ENCODE measurements at places on chromosomes 3 and 15.
A peak's percentile ranks its signal among the peaks of the same experiment; 100 is the strongest.

GRCh38 chr15:101490408-101490891, 943 bp upstream of the PCSK6 start:
- DNase-seq, result no peak

- DNase-seq, result no peak
Observed at GRCh38 chr3:121752261-121752660, 2.7 kb upstream of the GOLGB1 start.

DNA sequence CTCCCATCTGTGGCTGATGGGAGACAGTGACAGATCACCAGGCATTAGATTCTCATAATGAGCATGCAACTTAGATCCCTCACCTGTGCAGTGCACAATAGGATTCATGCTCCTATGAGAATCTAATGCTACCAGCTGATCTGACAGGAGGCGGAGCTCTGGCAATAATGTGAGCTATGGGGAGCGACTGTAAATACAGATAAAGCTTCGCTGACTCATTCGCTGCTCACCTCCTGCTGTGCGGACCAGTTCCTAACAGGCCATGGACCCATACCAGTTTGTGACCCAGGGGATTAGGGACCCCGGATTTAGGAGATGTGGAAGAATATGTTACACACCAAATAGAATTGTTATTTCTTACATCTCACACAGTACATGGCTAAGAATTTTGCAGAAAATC, 6.7 kb downstream of the ARGFX start:
- no peak for DNase-seq

DNA sequence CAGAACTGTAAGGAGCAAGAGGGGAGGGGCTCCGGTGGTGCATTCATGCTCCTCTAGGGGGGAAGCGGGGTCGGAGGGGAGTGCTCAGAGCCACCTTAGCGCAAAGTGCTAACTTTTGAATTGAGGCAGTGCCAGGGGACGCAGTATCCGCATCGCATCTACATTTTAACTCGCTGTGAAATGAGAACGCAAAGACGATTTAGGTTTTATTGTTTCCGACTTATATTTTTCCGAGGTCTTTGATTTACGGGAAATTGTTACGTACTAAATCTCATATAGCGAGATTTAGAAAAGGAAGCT, 212 bp downstream of the TCAIM start:
- no peak for DNase-seq

DNA sequence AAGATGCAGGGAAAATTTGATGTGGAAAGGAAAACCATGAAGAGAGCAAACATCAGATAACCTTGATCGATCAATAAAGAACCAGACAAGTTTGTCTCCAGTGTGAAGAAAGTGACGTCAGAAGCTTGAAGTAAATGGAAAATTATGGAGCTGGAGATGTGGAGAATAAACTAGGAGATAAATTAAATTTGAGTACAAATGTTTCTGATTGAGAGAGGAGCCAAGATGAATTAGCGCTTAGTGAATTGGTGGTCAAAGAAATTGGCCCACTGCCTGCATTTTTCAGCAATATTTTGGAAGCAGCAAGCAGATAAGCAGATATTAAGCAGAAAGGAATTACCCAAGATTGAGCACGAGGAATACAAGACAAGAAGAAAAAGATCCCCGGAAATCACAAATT, 567.3 kb upstream of the ZNF385D start:
- DNase-seq, result no peak

DNA sequence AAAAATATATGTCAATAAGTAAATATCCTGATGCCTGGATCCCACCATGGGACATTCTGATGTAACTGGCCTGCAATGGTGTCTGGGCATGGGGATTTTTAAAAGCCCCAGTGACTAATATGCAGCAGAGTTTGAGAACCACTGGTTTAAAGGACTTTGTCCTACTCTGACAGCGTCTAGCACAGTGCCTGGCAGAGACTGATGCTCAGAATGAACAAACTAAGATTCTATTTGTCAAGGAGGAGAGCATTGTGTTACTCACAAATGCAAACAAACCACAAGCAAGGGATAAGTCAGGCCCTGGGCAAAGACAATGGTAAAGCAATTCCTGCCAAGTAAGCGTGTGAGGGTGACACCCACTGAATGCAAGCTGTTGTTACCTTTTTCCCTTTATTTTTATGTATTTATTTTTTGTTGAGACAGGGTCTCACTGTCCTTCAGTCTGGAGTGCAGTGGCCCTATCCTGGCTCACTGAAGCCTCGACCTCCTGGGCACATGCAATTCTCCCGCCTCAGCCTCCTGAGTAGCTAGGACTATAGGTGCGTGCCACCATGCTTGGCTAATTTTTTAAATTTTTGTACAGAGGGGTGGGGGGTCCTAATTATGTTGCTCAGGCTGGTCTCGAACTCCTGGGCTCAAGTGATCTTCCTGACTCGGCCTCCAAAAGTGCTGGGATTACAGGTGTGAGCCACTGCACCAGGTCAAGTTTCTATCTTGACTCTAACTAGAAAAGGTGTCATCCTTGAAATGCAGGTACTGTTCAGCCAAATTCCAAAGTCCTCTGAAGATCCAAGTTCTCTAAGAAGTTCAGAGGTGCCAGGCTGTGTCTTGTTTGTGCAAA, 909 bp upstream of the GPD1L start:
- DNase-seq, result no peak

DNA sequence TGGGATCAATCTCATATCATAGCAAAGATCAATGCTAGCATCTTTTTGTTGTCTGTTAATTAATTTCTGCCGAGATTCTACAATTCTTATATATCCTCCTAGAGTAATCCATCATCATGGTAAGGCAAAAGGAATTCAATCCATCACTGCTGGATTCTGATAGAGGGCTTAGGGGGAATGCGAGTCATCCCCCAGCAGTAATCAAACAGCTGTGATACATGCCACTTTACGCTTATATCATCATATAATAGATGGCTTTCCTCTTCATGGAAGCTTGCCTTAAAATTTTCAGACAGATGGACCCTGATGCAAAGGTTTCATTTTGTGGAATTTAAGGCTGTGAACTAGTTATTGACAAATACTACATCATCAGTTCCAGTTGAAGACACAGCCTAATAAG, 645.9 kb downstream of the CADM2 start:
- DNase-seq, result no peak

DNA sequence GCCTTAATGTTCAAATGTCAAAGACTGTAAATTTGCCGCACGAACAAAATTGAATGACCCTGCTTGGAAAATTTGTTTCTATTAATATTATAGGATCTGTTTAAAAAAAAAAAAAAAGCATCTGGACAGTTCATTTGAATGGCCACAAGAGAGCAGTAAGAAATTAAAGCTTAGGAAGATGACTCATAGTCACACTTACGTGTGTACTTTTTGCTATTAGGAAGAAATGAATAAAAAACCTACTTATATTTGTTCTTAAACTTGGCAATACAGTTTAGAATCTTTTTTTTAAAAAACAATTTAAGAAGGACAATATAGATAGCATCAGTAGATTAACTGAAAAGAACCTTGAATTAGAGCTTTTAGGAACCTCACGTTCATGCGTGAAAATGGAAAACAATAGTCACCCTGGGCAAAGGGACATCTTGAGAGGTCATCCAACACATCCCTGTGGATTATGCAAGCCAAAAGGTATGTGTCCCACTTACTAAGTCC, 621.8 kb downstream of the MECOM start:
- DNase-seq, result no peak

DNA sequence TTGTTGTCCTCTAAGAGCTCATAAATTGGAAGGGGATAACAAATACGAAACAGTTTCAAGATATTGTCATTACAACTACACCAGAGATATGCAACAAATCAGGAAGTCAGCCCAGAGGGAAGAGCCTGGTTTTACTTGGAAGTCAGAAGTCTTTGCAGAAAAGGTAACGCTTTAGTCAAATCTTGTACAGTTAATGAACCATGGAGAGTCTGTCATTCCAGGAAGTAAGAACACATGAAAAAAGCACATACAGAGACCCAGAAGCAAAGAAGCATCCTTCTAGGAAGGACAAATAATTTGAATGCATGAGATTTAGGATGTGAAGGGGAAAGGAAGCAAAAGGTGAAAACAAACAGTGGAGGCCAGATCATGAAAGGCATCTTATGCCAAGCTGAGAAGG, 19.6 kb downstream of the DYNC1LI1 start:
- no peak for DNase-seq

- no peak for DNase-seq
Observed at GRCh38 chr15:76991741-76992645, 2.9 kb upstream of the PSTPIP1 start.

GRCh38 chr15:99999282-100000070, 266.2 kb upstream of the LYSMD4 start:
- no peak for DNase-seq

- DNase-seq, result no peak
Observed at GRCh38 chr3:123076496-123077418, 9.9 kb downstream of the PDIA5 start.

GRCh38 chr15:31328428-31328968, 1.9 kb downstream of the KLF13 start:
- peak; percentile 53 for DNase-seq

GRCh38 chr15:41231422-41232226, 556 bp downstream of the CHP1 start:
- no peak for DNase-seq

GRCh38 chr15:38941399-38941953, 376.9 kb upstream of the RASGRP1 start:
- DNase-seq, result no peak

DNA sequence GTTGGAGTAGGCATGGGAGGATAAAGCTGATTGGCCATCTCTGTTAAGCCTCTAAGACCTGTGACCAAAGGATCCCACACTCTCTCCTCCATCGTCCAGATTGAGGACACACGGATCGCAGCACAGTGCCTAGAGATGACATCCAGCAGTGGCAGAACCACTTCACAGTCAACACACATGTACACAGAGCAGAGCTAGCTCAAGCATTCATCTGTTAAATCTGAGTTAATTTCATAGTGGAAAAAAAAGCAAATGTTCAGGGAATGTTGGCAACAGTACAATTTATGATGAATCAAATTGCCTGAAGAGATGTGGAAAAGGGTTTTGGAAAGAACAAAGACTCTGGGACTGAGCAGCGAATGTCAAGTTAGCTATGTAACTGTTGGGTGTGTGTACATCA, 108.1 kb upstream of the PLAAT1 start:
- DNase-seq, result no peak

GRCh38 chr3:179972881-179973423, 63.8 kb downstream of the PEX5L start:
- DNase-seq, result no peak

DNA sequence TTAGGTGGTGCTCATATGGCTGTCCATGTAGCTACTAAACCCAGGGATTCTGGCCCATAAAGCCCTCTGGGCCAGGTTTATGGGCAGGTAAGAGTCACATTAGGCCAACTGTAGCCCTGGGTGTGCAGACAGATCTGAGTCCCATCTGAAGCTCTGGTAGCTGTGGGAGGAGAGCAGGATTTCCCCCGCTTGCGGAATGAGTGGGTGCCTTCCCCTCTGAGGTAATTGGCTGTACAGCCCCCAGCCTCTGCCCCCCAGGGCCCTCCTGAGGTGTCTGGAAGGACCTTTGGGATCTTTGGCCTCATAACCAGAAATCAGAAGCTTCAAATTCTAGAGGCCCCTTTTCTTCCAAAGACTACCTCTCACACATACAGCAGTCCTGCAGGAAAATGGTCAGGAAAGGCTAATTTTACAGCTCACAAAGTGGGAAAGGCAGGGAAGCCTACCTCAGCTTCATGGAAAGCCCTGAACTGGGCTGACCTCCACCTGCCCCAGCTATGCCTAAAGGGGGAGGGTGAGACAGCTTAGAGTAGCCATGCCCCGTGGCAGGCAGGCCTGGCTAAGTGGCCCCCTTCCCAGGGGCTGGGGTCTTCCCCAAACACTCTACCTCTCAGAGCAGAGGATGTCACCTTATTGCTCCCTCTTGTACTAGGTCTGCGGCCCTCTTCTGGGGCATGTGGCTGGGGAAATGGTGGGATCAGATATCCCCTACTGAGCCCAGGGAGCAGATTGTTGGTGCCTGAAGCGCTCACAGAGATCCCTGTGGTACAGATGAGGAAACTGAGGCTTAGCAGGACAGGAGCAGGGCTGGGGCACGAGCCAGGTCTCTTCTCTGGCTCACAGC, 16.8 kb downstream of the HEMK1 start:
- DNase-seq, result no peak

DNA sequence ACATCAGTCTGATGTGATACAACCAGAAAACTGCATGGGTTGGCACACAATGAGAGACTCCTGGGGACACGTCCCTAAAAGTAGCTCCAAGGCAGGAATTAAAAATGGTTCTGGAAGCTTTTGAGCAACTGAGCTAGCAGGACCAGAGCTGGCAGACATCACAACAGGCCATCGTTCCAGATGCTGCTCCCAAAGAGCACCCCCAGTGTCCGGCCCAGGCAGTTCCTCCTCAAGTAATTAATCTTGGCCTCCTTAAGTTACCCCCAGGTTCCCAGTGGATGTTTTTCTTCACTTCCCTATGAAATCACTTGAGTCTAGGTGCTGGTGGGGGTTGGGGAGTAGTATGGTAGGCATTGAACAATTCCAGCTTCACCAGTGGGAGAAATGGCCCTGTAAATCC, 711.6 kb downstream of the MECOM start:
- no peak for DNase-seq
